ENCODE measurements at places on chromosomes 1 and 21.

DNA sequence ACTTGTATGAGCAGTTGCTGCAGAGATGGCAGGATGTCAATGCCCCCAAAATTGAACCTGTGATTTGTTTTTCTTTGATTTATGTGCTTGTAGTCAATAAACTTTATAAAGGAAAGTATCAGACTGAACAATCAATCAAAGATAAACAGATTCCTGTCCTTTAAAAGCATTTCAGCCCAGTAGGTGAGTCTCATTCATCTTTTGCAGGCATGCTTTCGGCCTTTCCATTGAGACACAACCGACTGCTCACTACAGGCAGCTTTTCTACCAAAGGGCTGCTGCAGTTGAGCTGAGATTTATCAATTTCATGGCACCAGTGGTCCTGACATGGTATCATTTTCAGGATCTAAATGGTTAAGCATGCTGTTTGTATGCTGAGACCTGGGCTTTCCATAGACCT is 513.6 kb upstream of the PTBP2 start:
- no peak for DNase-seq

DNA sequence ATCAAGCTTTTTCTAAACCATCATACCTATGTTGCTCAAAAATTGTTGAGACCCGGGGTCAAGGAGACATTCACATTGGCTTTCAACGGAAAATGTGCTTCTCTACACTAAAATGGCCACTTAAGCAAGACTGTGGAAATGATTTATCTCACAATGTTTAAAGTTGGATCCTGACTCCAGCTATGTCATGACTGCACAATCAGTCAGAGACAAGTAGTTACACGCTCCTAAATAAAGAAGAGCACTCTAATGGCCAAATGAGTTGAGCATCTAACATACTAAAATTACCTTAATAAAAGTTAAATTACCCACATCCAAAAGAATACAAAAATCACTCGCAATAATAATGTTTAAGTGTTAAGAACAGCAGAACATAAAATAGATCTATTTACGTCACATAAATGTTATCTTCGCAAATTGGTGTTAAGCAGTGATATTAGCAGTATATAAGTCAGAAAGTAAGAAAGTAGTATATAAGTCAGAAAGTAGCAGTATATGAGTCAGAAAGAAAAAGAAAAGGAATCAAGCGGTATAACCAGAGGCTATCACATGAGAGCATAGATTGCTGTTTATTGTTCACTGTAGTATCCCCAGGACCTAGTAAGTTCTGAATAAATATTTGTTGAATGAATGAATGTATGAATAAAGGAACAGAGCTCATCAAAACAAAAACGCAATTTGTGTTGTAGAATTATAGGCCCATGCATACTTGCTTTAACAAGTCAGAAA is 28.4 kb downstream of the ZNF281 start:
- DNase-seq, result no peak

- no peak for DNase-seq
Observed at GRCh38 chr1:87872189-87872588, 543.5 kb downstream of the LMO4 start.

DNA sequence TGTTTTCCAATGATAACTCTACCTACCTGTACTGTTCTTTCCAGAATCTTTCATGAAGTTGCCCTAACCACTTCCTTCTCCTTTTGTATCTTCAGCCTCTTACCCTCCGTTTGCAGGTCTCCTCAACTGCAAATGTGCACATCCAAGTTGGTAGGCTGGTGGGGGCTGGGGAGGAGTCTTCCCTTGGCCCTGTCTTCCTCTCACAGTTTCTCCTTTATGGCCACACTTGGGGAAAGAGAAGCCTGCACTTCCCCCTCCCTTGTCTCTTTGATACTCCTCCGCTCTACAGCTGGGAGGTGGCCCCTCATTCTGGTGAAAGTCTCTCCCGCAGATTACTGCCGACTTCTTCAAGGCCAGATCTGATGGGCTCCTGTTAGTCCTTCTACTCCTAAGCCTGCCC is 26.9 kb upstream of the GPR88 start:
- no peak for DNase-seq

DNA sequence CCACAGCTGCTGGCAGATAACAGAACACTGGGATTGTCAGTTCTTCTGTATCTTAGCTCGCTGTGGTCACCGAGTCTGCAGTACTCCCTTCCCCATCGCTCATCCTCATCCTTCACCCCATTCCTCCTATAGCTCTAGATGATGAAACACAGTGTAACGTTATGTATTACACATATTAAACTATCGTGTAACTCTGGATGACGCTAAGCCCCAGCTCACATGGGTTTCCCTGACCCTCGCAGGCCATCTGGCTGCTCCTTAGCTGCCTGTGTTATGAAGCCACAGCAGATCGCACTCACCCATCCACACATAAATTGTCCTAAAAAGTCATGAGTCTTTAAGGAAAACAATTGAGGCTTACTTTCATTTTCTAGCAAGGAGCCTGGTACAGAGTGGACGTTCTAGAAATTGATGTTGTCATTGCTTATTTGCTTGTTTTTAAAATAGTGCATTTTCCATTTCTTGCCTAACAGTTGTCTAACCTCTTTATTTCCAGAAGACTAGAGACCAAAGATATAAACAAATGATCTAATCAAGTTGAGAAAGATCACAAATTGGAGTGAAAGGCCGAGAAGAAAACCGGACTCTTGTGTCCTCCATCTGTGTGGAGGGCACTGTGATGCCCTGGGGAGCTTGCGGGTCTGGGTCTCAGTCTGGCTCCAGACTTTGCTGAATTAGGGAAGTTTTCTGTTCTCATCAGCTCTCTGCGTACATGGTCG is 24.3 kb upstream of the PCP4 start:
- no peak for DNase-seq

DNA sequence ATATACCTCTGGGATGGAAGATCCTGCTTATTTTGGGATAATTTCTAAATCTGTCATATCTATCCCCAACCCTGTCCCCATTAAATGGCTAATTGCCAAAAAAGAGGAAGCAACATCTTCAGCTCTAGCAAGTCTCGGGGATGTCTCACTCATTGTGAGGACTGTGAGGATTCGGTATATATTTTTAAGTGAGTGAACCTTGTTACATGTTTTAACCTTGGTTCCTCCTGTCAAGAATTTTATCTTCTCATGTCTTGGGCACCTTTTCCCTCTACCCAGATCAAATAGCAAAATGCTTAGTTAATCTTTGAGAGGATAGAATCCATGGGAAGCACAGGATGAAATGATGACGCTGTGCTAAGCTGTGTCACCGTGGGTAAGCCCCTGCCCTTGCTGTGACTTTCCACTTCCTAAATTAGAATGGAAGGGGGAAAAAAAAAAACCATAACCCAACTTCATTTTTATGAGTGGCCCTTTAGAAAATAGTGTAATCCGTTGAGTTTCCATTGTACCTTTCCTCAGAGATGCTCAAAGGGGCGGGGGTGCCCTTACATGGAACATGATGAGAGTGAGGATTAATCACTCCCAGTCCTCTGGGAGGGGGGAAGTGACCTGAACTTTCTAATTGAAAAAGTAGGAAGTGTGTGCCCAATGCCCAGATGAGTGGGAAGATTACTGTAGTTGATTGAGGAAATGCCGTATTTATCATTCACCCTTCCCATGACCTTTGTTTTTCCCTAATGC is 7.6 kb downstream of the ATP1A1 start:
- DNase-seq, result no peak

DNA sequence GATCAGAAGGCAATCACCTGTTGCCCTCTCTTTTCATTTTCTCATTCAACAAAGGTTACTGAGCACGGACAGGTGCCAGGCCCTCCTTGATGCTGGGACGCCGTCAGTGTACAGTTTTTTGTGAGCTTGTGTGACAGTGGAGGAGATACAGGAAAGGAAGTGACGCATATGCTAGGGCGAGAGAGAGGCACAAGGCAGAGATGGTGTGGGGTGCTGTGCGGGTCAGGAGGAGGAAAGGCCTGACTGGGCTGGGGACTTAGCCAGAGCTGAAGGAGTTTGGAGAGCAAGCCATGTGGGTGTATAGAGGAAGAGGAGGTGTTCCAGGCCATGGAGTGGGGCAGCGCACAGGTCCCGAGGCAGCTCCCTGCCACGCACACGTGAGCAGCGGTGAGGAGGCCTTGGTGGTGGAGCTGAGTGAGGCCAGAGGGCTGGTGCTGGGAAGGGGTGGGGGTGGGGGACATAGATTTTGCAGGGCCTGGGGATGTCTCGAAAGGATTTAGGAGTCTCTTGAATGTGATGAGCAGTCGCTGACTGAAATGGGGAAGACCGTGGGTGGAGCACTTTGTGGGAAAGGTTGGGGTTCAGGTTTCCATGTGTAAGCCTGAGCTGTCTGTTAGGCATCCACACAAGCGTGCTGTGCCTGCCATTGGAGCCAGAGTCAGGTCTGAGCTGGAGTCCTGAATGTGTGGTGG is 46.0 kb downstream of the TRAPPC10 start:
- no peak for DNase-seq

DNA sequence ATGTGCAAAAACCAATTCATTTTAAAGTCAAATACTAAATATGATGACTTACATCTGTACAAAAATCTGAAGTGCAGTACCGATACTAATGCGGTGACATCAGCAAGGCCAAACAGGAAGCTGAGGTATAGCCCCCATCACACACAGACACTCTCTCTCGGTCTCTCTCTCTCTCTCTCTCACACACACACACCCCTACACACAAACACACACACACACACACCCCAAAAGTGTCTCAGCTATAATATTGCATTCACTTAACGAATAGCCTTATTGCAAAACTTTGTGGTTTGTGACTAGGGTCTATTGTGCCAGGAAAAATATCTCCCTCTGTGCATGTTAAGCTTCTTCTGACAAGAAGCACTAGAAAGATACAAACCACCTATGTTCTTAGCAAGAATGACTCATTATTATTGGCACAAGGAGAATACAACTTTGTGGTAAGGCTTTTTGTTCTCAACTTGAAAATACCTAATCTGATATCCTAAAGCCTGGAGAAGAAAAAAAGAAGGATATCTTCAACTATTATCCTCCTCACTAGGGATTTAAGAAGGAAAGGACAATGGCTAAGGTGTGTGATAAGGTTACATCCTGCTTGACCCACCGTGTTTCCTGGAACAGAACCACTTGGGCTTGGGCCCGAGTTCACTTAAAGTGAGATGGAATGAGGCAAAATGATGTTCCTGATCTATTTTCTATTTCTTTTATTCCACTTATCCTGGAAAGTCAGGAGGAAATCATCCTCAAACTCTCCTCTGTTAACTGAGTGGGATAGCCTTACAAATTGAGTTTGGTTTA is 107.1 kb downstream of the NIBAN1 start:
- no peak for DNase-seq

GRCh38 chr1:244755673-244756072 is 79.8 kb upstream of the COX20 start:
- DNase-seq, result no peak

DNA sequence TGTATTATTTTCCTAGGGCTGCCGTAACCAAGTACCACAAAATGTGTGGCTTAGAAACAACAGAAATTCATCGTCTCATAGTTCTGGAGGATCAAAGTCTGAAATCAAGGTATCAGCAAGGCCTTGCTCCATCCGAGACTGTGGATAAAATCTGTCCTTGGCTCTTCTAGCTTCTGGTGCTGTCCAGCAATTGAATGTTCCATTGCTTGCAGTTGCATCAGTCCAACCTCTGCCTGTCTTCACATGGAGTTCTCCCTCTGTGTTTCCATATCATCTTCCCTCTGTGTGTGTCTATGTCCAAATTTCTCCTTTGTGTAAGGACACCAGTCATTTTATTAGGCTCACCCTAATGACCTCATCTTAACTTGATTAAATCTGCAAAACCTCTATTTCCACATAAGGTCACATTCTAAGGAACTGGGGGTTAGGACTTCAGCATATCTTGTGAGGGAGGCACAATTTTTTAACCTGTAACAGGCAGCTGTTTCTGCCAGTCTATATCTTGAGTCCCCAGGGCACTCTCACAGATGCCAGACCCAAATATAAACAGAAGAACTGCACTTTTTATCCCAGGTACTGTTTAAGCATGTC is 84.2 kb downstream of the ERG start:
- DNase-seq, result no peak

GRCh38 chr1:15707239-15707925 is 23.3 kb downstream of the PLEKHM2 start:
- no peak for DNase-seq

DNA sequence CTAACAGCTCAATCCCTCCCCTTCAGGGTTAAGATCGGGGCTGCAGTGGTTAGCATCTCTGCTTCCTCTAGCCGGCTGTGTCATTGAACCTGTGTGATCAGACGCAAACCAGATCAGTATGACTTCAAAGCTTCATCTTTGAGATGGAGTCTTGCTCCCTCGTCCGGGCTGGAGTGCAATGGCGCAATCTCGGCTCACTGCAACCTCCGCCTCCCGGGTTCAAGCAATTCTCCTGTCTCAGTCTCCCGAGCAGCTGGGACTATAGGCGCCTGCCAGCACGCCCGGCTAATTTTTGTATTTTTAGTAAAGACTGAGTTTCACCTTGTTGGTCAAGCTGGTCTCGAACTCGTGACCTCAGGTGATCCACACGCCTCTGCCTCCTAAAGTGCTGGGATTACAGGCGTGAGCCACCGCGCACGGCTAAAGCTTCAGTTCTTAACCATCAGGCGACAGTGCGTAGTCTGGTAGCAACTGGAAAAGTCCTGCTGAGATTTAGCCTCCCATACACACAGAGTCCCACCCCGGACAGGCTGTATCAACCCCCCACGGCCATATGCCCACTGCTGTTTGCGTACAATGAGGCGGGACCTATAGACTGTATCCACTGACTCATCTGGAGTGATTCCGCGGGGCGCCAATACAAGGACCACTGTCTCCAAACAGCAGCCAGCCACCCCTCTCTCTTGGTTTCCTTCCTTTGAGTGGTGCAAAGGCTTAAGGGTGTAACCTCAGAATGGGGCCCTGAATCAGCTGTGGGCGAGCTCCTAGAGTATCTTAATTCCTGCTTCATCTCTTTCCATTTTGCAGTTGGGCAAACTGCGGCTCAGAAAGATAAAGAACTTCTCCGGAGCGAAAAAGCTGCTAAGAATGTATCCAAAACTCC is 23.3 kb downstream of the CELA3A start:
- peak; percentile 59 for DNase-seq

DNA sequence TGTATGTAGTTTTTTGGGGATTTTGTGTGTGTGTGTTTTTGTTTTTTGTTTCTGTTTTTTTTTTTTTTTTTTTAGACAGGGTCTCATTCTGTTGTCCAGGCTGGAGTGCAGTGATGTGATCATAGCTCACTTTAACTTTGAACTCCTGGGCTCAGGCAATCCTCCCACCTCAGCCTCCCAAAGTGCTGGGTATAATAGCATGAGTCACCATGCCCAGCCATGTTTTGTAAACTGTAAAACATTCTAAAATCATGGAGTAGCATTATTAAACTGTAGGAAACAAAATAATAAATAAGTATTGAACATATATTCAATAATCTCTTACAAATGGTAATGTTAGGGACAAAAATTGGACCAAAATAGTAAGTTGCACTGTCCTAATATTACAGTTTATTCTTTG is 124.0 kb downstream of the FAF1 start:
- DNase-seq, result no peak

GRCh38 chr21:43811262-43812105 is 22.1 kb downstream of the RRP1 start:
- DNase-seq, result no peak

DNA sequence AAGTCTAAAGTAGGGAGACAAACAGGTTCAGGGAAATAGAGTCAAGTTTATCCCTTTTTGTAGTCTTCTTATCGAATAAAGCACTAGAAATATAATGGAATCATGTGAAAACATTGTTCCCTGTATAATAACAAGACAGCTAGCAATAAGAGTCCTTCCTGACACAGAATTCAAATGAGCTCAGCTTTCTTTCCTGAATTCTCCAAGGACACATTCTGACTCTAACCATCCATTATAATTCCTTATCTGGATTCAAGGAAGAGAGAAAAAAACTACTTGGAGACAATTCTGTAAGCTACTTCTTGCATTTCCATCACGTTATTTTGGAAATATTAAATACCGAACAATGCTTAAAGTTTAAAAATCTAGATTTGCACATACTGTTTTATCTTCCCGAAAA is 58.8 kb downstream of the ANKRD13C start:
- no peak for DNase-seq
